ENCODE measurements at places on chromosomes 12 and 14.
A peak's percentile ranks its signal among the peaks of the same experiment; 100 is the strongest.

GRCh38 chr12:104877103-104877705, 80.9 kb downstream of the SLC41A2 start:
- DNase-seq = peak; percentile 59

DNA sequence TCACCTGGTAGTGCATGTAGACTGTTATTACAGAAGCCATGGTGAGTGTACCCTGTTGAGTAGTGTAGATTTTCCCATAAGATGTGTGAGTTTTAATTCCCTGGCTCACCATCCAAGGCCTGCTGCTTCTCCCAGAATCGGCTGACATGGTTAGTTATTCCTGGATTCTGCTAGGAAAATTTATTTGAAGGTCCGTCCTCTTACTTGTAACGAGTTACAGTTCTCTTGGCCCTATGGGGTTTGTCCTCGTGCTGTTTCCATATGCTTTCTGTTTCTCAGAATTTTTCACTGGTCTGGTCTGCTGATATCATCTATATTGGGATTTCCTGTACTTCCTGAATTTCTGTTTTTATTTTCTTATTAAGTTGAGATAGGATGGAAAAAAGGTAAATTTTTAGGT, 423.3 kb upstream of the RGS6 start:
- DNase-seq = no peak

DNA sequence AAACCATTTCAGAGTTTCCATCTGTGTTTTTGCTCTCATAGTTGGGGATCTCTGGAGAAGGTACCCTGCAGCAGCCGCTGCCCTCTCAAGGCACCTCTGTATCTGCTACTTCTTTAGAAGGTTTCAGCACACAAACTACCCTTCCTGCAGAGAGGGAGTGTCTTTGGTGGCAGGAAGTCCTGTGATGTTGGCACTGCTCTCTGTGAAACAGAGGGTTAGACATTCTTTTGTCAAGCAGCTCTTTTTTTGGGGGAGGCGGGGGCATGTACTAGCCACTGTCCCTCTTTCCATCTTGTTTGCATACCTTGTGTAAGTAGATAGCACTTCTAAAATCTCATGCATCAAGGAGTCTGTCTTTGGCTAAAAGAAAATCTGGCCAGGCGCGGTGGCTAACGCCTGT, 352.6 kb downstream of the BMP4 start:
- no peak for DNase-seq

DNA sequence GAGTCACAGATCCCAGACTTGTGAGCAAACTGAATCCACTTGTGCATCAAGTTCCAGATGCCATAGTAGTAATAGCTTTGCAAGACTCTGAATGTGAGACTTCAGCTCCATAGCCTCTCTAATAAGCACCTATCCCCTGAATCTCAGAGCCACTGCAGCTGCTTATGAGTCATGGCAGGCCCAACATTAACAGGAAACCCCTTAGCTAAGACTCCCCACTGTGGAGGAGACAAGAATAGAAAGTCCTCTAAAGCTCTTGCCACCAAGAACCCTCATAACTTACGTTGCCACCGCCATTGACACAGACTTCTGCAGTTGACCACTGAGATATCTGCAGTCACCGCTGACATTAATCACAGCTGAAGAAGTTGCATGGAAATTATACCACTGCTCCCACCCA, 62.9 kb upstream of the PDE3A start:
- DNase-seq = no peak

GRCh38 chr14:32404784-32405573, 75.9 kb downstream of the AKAP6 start:
- no peak for DNase-seq

DNA sequence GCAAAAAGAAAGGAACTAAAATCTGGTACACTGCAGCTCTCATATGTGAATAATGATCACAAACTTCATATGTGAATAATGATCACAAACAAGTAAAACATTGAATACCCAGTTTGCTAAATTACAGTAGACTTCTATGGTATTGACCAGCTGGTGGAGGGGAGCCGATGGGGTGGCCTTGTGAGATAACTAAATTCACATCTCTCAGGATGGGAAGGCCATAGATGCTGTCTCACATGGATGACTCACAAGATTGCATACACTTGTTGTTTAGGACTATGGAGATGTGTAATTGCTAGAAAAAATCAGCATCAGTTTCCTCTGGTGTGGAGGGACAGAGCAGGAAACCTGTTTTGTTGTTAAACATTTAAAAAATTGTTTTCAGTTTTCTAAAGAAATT, 49.2 kb downstream of the ACACB start:
- DNase-seq = no peak

DNA sequence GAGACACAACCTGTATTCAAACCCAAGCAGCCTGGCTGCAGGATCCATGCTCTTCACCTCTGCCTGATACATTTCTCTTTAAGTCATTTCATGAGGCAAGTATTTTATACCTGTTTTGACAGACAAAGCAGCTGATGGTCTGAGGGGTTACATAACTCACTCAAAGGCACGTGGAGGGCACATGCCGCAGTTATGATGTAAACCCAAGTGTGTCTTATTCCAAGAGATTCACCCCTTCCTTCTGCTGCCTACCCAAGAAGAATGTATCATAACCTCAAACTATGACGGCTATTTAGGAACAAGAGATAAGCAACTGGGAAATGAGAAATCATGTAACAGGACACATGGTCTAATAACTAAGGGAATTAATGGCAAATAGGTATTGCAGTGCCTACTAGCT, 329.8 kb upstream of the TMPO start:
- DNase-seq = no peak

GRCh38 chr14:70254476-70254961, 65.8 kb upstream of the SLC8A3 start:
- peak; percentile 57 for DNase-seq

GRCh38 chr14:37870632-37871346, 275.4 kb downstream of the TTC6 start:
- no peak for DNase-seq

GRCh38 chr14:74413627-74414026, 12.4 kb downstream of the SYNDIG1L start:
- DNase-seq = no peak

DNA sequence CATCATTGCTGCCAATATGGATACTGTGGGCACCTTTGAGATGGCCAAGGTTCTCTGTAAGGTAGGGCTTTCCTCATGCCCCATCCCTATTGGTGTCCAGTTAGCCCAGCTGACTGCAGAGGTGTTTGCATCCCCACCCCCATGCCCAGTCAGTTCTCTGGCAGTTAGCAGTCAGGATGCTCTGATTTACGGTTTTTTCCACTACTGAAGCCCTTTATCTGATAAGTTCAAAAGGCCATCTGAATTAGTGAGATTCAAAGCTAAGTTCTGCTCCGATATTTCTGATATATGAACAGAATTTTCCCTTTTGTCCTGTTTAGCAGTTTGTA, 773 bp downstream of the GMPR2 start:
- DNase-seq = no peak

DNA sequence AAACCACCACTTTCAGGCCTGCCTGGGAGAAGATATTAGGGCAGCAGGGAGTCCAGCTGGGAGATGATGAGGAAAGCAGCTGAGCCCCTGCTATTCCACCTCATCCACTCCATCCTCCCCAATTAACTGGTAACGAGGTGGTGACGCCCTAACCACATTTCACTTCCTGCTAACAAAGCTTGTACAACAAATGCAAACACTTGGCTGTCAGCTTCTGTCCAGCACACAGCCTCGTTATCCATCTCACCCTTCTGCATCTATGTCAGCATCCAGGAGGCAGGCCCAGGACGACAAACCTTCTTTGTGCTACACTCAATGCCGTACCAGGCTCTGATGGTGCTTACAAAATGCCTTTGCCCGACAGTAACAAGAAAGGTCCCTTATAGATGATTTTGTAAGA, 225.4 kb downstream of the APAF1 start:
- no peak for DNase-seq

DNA sequence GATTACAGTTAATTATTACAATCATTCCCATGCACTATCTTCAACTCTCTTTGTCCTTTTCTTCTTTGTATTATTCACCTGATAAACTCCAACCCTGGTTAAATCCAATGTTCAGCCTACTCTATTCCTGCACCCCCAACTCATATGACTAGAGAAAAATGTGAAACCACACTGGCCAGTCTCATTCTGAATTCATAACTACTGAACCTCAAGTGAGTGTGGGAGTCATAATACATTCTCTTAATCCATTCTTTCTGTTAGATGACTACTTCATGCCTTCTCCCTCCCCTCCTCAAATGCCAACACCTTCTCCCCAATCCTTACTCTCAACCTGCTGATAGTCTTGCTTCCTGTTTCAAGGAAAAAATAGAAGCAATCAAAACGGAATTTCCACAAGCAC, 22.3 kb upstream of the ITPR2 start:
- no peak for DNase-seq

- DNase-seq = no peak
These were observed 121.8 kb downstream of the BBS10 start for GRCh38 chr12:76226397-76226796.

DNA sequence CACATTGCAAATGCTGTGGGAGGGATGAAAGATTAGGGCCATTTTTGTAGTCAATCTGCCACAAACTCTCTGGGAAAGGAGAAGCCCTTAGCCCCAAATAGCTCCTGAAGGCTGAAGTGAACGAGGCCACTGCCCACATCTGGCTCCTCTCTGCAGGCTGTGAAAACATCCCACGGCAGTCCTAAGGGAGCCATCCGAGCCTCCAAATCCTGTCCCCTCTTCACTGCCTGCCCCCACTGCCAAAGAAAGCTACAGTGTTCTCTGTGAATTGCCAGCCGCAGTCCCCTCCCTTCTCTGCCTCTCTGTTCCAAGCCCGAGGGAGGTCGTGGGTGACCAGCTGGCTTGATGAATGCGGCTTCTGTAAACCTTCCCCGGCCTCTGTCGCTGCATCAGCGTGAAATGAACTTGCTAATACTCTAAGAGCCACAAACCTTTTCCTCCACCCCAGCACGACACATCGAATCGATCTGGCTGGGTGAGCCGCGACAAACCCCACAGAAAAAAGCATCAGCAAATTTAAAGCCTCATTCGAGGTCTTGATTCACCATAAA, 180.7 kb upstream of the NRXN3 start:
- DNase-seq = no peak

- DNase-seq = no peak
These were observed 59.9 kb downstream of the TTLL5 start for GRCh38 chr14:75720842-75721498.

GRCh38 chr14:105917933-105918436, 391.6 kb downstream of the TMEM121 start:
- DNase-seq = no peak

- no peak for DNase-seq
These were observed 2.3 kb upstream of the LUM start for GRCh38 chr12:91113621-91114020.

DNA sequence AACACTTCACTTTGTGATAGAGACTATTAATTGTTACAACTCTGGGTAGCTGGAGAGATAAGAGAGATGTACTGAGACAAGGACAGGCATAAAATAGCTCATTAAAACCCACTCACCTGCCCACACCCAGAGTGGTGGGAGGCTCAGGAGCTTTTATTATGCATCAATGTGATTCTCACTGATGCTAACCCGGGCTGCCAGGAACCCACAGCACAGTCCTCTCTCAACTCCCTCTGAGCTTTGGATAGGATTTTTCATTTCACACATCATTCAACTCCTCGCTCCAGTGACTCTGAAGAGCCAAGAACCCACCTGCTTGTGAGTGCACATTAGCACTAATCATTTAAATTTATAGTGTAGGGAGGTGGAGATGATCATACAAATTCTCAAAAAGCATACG, 827.9 kb downstream of the FLRT2 start:
- no peak for DNase-seq

DNA sequence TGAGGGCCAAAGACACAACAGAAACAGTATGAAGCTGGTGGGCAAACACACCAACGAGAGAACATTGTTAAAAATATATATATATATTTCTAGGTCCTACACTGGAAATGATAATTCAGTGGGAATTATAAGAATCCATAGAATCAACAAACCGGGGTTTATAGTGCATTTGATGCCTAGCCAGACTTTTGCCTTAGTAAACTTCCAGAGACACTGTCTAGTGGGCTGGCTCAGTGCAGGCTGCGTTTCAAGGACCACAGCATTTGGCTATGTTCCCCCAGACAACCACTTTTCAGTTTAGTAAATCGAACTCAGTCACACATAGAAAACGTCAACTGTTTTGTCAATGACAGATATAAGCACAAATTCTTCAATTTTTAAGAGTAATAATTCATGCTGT, 41.9 kb downstream of the SLC38A4 start:
- no peak for DNase-seq

GRCh38 chr14:51849097-51849496, 11.3 kb upstream of the GNG2 start:
- DNase-seq = peak; percentile 73

DNA sequence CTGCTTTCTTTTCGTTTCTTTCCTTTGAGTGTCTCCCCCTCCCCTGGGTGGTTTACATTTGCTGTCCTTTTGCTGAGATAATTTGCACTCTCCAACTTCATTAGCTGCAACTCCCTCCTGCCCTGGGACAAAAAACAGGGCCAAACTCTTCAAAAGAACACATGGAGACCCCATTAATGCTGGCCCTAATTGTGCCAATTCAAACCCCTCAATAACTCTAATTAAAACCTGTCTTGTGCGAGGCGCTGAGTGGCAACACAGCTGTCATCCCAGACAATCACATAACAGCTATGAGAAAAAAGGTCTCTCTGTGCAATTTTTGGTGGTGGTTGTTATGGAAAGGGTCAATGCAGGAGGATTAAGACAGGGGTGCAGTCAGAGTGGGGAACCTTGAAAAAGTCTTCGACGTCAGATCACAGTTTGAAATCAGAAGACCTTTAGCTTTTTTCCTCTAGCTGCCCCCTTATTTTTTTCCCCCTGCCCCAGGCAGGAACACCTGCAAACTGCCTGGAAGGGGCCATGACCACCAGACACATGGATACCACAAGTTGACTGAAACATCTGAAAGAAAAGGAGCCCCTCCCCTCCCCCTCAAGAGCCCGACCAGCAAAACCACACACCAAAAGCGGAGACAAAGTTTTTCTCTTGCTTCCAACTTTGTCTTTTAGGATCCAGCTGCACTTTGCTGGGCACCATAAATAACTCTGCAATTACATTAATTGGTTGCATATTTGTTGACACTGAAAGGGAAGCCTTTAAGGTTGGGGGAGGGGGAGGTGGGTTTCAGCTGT, 26.5 kb upstream of the SMOC1 start:
- no peak for DNase-seq

GRCh38 chr12:6322352-6322751, 11.9 kb downstream of the PLEKHG6 start:
- no peak for DNase-seq

DNA sequence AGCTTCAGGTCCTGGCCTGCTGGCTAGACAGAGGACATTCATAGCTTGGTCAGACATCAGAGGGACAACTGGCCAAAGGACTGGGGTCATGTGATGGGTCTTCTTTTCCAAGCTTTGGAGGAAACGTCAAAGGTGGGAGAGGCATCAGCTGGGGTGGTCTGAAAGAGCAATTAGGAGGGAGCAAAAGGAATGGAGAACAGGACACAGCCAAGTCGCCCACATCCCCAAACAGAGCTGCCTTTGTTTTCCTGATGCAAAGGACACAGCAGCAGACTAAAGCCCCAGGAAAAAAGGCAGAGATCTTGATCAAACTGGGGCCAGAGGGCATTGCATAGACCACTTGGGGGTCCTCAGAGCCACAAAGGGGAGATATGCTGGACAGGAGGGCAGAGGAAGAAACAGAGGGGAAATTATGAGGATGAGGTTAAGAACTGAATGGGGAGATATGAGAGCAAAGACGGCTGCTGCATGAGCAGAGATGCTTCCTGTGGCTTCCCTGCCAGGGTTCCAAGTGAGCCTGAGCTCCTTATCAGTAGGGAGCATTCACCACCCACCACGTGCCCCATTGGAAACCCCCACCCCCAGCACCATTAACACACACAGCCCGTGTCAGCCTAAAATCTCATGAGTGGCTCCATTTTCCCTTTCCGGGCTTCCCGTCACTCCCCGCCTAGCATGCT, 62.4 kb downstream of the ANO2 start:
- no peak for DNase-seq

Measured in activated CD8-positive, alpha-beta memory T cell treated with anti-CD3 and anti-CD28 coated beads for 24 hours (primary cell).